ENCODE measurements at places on chromosomes 3 and 15.

GRCh38 chr3:42703695-42704025, 1.1 kb upstream of the HHATL start:
- no peak for DNase-seq

DNA sequence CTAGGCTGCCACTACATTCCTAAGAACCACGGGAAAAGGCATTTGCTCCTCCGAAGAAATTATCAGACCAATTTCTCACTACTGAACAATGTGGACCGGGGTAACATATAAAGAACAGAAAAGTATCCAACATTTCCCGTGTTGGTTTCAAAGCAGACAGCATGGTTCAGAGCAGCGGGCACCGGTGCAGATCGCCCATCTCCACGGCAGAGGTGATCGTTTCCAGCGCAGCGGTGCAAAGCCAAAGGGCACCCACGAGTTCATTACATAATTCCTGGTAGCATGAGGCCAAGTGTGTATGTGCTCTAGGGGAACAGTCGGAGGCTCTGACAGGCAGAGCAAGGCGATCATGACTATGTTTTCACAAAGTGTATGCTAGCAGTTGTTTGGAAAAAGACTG, 13.2 kb downstream of the GRK7 start:
- DNase-seq, result no peak

- DNase-seq, result no peak
Measured at GRCh38 chr3:107629566-107629965, 106.8 kb downstream of the BBX start.

- no peak for DNase-seq
Measured at GRCh38 chr3:195708626-195709481, 11.9 kb upstream of the MUC20 start.

DNA sequence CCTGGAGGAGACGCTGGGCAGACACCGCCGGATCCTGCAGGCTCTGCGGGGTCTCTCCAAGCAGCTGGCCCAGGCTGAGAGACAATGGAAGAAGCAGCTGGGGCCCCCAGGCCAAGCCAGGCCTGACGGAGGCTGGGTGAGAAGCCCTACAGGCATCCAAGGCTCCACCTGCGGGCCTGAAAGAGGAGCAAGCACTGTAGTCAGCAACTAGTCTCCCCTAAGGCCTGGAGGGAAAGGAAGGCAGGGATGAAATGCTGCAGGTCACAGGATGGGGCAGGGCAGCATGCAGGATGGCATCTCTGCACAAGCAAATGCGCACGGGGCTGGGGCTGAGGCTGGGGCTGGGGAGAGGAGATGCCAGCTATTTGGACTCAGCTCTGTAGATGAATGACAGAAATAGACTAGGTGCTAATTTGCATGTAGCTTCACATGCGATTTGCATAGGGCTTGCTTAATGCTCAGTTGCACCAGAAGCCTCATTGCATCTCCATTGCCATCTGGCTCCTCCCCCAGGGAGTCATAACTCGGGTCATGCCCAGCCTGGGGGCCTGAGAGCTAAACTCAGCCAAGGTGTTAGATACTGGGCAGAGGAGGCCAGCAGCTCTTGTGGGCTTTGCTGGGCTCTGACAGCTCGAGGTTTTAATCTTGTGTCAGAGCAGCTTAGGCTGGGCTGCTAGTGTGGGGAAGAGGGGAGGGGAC, 5.2 kb upstream of the CPLX3 start:
- no peak for DNase-seq

DNA sequence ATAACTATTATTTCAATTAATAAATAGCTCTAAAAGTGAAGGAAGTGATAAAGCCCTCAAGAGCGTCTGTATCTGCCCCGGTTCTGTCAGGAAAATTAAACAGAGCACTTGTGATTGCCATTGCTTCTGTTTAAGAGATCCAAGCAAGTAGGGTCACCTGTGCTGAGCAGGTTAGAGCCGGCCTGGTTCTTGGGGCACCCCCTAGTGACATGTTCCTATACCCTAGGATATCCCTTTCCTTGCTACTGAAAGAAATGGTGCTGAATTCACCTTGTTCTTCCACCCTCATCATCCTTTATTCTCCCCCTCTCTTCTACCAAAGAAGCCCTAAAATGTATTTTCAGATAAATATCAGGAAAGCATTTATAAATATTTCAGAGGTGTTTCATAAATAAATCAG, 323.5 kb downstream of the RORA start:
- peak; percentile 14 for DNase-seq

DNA sequence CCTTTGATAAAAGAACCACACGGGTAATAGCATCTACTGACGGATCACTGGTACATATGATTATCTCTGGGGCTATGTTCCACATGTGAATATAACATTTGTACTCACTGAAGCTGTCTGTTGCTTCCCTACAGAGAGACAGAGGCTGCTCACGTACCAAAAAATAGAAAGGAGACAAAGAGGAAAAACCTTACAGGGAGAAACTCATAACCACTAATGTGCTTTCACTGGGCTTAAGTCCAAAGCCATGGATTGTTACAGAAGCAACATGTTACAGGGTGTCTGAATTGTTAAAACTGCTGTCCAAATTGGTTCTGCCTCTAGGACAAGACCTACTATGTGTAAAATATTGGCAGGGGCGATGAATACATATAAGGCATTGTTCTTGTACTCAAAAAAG, 311.9 kb downstream of the FOXP1 start:
- no peak for DNase-seq

- DNase-seq, result no peak
Measured at GRCh38 chr3:172341482-172342059, 106.7 kb downstream of the GHSR start.

DNA sequence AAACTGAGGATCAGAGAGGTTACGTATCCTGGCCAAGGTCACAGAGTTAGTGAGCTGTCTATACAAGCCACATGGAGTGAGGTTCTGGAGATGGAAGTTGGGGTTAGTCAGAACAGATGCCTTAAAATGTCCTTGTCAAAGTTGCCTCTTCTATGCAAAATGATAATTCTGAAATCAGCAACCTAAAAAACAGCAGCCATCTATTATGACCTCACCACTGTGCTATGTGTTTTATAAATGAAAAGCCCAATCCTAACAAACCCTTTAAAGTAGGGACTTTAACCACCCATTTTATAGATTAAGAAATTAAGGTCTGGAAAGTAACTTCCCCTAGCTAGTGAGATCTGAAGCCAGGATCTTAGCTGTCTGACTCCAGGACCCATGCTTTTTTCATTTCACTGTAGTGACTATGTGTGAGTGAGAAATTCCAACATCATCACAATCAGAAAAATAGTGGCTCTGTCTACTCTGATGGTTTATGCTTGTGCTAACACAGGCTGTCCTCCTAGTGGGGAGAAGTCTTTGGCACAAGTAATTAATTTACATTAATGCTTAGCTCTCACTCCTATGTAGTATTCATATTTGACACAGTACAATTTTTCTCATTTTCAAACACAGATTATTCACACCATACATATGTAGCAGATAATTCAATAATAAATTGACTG, 143.6 kb downstream of the ANO10 start:
- DNase-seq, result no peak

GRCh38 chr15:76336254-76337058, at the start of gene ISL2:
ISL2 (plus strand) TSS chr15:76336773; CDS start chr15:76336884, 111 bp downstream.
- DNase-seq, result no peak

DNA sequence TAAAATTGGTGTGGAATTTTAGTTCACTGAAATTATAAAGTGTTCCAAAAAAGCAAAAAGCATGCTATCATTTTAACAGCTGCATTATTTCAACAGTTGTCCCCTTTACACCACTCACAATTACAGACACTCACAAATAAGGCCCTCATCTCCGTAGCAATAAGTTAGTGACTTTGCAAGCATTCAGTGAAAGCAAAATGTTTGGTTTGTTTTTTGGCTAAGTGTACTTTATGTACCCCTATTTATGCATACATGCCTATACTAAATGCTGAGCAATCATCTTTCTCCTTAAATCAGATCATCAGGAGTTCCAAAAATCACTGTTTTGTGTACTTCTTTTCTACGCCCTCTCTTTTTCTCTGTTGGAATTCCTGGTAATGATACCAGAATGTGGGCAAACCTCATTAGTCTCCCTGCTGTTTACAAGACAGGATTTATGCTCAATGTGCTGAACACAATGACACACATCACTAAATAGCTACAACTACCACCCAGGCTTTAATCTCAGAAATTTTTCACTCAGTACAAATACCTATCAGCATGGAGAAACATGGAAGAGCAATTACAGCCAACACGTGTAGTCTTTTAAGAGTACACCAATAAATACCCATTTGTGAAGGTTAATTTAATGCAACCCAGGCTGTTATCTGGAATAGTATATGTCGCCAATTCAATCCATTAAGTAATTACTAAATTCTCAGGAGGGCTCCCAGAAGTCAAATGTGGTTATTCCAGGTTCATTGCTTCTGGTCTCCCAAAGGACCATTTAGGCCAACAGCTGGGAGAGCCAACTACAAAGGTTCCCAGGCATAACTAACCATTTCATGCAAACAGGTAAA, 12.0 kb downstream of the ALDH1A2 start:
- DNase-seq, result no peak

DNA sequence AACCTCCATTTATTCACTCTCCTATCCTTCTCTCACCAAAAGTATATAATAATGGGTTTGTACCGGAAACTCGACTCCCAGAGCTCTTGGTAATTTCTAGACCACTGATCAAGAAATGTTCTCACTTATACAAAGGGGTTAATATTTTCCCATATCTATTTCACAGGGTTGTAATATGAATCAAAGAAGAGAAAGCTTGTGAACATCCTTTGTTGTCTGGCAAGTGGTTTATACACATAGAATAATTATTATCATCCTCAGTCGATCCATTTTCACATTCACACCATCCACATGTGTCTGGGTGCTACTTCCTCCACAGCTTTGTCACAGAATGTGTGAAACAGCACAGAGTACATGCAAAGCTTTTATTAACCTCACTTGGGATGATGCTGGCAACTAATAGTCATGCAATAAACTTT, 29.9 kb upstream of the STT3B start:
- no peak for DNase-seq

- no peak for DNase-seq
Measured at GRCh38 chr3:177230641-177231040, 33.4 kb upstream of the TBL1XR1 start.
